ENCODE measurements at places on chromosomes 6 and 20.

- DNase-seq = no peak
These were observed 4.8 kb upstream of the BTN1A1 start for GRCh38 chr6:26495281-26495680.

DNA sequence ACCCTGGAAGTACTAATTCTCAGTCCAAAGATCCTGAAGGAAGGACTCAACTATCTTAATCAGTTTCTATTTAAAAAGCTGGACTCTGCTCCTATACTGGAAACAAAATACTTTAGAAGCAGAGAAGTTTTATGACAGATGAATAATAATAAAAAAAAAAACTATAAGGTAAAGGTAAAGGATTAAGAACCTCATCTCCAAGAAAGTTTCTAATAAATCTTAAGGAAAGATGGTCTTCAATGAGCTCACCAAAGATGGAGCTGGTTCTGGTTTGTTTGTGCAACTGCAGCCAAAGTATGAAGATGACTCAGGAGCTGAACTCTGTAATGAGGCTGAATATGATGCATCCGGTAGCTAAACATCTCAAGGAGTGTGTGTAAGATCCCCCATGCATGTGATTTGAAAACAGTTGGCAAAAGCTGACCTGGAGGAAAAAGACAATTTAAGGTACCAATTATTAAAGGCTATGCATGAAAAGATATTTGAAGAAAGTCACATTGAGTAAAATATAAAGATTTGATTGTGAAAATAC, 25.2 kb downstream of the MED23 start:
- DNase-seq = no peak

- DNase-seq = peak; percentile 74
These were observed 2.3 kb downstream of the TUBB start for GRCh38 chr6:30722280-30723112.

DNA sequence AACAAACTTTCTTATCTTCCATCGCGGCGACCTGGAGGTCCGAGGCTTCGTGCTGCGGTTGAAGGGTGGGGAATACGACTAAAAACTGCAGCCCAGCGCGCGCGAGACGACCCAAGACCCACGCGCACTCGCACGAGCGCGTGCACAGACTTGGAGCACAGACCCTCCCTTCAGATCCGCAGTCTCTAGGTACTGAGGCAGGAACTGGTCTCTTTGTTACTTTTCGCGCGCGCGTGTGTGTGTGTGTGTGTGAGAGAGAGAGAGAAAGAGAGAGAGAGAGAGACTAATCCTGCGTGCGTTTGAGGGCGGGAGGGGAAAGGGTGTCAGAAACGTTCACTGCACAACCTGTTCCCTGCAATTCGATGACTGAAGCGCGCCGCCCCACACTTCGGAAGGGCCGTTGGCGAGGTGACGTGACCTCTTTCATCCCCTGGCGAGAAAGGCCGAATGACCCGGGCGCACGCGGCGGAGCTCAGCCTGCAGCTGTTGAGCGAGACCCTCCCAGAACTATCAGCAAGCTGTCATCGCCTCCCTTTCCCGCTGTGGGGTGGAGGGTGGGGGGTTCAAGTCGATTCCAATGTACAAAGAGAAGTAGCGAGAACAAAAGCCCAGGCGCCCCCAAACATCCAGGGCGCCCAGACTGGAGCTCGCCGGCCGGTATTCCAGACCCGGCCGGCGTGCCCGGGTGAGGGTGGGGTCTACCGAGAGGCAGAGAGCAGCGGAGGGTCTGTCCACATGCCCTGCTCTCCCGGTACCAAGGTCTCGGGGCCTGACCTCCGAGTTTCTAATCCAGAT, 1.5 kb upstream of the TUBB2B start:
- DNase-seq = peak; percentile 55

- no peak for DNase-seq
These were observed 196.8 kb upstream of the NRSN1 start for GRCh38 chr6:23929201-23929600.

DNA sequence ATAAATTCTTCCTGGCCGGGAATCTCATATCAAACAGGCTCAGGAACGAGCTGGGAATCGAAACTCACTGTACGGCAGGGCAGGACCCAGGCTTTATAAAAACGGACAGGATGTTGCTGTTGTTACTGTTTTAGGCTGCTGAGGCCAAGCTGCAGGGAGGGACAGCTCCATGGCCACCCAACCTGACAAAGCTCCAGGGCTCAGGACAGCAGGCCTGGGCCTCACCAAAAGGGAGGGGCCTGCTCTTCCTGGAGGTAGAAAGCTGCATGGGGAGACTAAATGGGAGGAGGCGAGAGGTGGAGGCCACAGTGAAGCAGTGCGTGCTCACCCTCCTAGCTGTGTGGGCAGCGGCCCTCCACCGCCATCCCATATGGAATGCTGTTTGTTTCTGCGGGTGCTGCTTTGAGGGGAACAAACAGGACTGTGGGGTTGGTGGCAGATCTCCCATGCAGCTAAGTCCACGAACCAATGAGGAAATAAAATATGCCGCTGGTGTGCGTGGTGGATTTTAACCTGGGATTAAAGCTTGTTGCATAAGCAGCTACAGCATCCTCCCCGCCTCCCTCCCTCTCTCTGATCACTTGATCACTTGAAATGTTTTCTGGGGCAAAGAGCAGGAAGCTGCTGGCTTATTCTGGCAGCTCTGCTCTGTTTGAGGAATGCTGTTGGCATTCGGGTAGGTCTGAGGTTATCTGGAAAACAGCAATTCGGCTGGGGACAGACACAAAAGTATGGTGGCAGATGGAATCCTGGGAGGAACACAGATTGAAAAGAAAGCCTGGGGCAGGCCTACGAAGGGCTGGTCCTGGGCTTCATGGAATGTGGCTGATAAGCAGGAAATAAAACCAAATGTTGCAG, 2.4 kb upstream of the ZMYND8 start:
- DNase-seq = no peak

GRCh38 chr20:36117638-36118037, 36.9 kb upstream of the EPB41L1 start:
- DNase-seq = no peak

GRCh38 chr6:53020005-53020744, 25.1 kb upstream of the GSTA4 start:
- DNase-seq = no peak

DNA sequence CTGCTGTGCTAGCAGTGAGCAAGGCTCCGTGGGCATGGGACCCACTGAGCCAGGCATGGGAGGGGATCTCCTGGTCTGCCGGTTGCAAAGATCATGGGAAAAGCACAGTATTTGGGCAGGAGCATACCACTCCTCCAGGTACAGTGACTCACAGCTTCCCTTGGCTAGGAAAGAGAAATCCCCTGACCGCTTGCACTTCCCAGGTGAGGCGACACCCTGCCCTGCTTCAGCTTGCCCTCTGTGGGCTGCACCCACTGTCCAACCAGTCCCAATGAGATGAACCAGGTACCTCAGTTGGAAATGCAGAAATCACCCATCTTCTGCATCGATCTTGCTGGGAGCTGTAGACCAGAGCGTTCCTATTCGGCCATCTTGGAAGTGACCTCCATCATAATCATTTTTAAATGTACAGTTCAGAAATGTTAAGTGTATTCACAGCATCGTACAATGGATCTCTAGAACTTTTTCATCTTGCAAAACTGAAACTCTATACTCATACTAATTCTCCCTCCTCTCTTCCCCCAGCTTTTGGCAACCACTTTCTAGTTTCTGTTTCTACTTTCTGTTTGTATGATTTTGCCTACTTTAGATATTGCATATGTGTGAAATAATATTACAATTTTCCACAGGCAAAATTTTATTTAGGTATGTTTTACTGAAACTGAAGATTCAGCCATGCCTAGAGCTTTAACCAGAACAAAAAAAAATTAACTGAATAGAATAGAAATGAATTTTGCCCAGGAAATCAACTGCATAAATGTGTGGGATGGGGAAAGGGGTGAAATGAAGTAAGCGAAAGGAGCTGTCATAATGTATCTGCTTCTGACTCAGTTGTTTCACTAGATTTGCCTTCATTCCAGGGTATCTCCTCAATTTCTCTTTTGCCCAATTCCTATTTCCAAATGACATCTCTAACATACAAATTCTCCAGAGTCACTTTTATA, 100.0 kb downstream of the RWDD2A start:
- no peak for DNase-seq

DNA sequence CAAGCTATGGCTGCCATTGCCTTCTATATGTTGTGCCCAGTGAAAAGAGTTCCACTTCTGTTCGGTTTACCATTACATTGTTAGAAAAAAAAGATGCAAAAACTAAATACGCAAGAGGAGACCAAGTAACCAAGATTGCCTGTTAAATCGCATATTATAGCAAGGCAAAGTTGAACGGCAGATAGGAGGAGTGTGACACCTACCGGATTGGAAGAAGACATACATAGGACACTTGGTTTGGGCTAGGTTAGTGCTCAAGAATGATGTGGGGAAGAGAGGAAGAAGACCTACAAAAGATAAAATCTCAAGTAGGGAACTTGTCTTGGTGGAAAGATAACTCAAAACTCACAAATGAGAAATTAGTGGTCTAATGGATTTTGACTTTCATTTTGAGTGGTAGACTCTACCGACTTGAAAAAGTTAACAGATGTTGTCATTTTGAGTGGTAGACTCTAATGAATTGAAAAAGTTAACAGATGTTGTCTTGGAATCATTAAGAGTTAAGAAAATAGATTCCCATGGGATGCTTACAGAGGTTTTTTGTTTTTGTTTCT, 95.5 kb downstream of the F13A1 start:
- DNase-seq = no peak

- DNase-seq = no peak
These were observed 8.2 kb upstream of the LKAAEAR1 start for GRCh38 chr20:64092258-64093012.

DNA sequence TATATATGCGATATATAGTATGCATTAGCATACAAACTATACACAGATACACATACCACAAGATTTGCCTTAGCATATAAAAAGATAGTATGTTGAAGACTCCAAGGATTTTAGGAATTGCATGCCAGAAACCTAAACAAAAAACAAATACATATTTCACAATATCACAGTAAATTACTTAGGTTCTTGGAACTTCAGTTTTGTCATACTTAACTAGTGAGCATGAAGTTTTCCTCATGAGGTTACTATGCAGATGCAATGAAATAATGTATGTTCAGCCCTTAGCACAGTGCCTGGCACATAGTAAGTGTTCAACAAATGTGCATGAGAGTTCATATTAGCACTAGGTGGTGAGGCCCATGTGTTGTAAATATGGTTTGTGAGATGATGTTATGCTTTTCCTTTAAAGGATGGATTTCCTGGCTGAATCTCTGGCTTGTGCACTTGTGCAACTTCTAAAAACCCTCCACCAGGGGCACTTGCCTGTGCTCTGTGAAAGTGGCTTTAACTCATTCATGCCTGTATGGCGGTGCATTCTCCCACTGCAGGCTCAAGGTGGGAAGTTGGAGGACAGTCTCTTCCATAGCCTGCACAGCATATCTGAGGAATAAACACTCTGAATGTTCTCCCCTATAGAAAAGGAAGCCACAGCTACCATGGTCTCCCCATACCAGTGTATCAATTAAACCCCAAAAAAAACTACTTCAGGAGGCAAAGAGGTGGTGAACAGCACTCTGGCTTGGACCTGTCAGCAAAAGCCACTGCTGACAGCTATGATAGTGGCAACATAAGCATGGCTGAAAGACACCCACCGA, 624.1 kb upstream of the CDH4 start:
- no peak for DNase-seq

Data from CD4-positive, CD25-positive, alpha-beta regulatory T cell (primary cell).